Putamen (tissue), 1 donor: ENCODE measurements at places on chromosomes 7 and 10.

DNA sequence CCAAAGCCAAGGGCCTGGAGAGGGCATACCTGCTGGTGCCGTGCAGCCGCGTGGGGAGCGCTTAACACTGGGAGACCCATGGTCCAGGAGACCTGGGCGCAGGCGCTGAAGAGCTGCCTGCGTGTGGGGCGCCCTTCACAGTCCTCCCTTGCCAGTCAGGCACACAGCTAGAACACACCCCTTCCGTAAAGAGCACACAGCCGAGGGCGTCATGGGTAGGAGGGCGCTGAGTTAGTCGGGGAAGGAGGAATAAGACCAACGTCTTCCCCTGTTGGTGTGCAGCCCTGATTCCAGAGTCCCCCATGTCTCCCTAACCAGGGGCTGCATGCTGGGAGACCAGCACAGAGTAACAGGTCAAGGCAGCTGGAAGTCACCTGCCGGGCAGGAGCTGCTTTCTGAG is 273.9 kb downstream of the USP6NL start:
- DNase-seq = peak; percentile 79

DNA sequence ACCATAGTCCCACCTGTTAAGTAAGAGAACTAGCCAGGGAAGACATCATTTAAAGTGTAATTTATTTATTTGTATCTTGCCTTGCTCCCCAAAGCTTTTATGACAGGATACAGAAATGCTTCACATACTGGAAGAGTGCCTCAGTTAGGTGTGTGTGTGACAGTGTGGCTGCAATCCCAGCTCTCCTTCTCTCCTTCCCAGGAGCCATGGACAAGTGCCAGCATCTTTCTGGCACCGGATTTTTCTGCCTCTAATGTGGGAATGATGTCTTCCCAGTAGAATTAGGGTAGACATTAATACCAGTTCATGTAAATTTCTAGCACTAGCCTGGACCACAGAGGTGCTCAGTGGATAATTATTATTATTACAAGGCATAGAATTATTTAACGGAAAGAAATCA is 30.3 kb upstream of the ATXN7L1 start:
- no peak for DNase-seq

DNA sequence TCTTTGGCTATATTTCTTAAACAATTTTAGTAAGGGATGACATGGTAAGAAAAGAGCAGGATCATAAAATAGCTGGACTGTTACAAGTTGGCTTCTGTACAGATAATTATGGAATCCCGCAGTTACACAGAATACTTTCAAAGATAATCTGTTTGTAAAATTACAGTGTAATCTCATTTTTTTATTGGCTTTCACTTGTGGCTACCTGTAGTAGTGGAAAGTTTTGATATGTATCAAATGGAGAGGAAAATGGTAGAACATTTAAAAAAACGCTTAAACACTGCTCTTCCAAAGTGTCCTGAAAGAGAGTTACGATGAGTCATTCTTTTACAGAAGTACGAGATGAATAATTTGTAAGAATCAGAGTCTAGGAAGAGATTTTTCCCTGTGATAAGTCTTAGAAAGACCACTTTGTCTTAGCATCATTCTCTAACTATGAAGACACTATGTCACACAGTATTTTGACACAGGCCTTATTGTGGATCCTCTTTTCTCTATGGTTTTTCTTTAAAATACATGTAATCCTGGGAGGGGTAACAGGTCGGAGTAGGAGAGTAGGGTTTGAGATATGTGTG is 215.0 kb upstream of the DKK1 start:
- DNase-seq = no peak

- DNase-seq = no peak
These were observed 11.5 kb upstream of the NFKB2 start for GRCh38 chr10:102384053-102384452.

DNA sequence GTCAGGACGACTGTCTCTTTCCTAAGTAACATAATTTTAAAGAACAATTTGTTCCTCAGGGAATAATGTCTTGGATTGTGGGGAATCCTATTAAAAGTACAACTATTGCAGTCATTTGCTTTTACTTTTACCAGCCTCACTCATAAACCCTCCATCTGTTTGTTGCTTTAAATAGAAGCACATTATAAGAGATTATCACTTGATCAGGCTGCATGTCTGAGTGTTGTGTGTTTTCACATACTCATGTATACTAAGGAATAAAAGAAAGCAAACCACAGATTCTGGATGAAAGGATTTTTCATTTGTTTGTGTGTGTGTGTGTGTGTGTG is 1077.8 kb downstream of the KCNMA1 start:
- no peak for DNase-seq

DNA sequence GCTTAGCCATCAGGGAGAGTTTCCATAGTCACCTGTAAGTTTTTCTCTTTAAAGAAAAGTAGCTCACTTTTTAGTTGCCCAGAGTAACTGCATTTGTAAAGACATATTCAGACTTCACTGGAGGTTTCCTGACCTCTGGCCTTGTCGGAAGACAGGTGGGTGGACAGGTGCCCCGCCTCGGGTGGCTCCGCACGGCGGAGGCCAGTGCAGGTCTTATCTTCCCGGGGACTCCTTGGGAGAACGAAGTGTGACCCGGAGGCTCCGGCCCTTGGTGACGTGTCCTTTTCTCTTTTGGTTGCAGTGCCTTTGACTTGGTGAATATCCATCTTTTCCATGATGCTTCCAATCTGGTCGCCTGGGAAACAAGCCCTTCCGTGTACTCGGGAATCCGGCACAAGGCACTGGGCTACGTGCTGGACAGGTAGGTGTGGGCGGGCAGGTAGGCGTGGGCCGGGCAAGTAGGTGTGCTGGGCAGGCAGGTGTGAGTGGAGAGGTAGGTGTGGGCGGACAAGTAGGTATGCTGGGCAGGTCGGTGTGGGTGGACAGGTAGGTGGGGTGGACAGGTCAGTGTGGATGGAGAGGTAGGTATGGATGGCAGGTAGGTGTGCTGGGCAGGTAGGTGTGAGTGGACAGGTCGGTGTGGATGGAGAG is 75.8 kb downstream of the NKX6-2 start:
- no peak for DNase-seq

DNA sequence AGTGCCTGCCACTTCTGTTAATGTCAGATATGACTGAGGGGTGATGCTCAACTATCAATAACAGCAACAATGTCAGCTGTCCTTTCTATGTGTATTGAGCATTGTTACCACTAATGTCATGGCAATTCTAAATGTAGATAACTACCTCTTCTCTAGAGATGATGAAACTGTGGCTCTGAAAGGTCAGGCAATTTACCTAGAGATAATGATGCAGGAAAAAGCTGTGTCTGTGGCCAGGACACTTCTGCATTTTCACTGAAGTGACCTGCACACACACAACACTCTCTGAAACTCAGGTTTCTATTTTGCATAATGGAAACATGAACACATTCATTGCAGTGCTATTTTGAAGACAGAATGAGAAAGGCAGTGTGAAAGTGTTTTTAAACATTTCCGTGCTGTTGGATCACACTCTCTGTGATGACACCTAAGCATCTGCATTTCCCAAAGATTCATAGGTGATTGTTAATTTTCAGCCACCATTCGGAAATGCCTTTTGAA is 148.2 kb downstream of the KCND2 start:
- no peak for DNase-seq

- DNase-seq = no peak
These were observed 9.4 kb upstream of the HILPDA start for GRCh38 chr7:128446306-128446705.

DNA sequence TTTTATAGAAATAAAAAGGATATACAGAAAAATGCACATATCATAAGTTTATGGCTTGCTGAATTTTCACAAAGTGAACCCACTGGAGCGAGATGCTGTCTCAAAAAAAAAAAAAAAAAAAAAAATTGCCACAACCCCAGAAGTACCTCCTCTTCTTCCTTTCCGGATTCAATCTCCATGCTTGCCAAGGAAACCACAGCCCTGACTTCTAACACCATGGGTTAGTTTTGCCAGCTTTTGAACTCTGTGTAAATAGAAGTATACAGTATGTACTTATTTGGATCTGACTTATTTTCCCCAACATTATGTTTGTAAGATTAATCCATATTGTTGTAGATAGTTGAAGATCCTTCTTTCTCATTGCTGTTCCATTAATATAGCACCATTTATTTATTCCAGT is 40.0 kb downstream of the FANK1 start:
- DNase-seq = no peak

DNA sequence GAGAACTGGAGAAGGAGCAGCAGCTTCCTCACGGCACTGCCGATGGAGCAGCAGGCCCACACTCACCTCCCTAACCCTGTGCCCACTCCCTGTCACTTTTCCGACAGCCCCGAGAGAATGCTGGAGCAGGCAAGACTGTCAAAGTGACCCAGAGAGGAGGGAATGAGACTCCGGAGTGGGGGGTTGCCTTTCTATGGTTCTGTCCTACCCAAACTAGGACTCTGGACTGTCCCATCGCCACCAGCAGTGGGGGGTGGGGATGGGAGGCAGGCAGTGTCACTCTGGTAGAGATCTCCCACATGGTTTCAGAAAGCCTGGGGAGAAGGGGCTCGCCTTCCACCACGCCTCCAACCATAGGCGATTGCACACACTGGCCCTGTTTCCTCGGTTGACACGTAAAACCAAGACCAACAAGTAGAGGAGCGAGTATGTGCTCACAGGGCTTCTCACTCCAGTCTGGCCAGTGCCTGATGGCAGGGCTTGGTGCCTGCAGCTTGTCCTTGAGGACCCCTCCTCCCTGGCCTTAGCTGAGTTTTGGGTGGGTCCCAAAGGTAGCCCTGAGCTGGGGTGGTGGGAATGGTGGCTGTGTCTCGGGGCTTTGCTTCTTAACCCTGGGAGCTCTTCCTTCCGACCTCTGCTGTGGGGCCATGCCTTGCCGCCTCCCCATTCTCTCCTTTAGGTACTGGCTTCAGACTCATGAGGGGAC is 148.5 kb downstream of the PTPN20 start:
- DNase-seq = no peak

- peak; percentile 89 for DNase-seq
These were observed 297.1 kb upstream of the NFE2L3 start for GRCh38 chr7:25854608-25855497.
